GM23338 (cell line): ENCODE measurements at places on chromosomes 5 and 9. TPM values are rescaled to one million over a fixed set of nuclear protein-coding genes. Genes with fewer than 3 reads are reported as not detected.

The TRIM7 gene
- polyA plus RNA-seq: 0.37 and 0.53 TPM in 2 replicates

DNA sequence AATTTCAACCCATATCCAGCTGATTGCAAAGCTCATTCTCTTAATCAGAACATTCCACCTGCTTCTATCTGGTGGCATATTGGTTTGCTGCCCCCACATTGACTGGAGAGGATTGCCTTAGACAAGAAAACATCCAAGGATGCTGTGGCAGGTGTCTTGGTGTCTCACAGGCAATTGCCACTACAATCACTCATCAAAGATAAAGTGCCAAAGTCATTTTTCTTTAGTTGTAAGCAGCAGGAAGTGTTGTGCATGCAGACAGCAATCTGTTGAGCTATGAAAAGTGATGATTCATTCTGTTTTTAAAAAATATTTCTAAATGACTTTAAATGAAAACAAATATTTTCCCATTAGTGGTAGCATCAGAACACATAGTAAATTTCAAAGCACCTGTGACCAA lies 53.9 kb downstream of the CDH6 start:
- H3K4me3 ChIP-seq: no peak overlapping the region
- H3K27ac ChIP-seq: no peak overlapping the region
- H3K4me1 ChIP-seq: no peaks in the 10 kb centered on the region
- H3K36me3 ChIP-seq: no peaks in the 10 kb centered on the region
- H3K27me3 ChIP-seq: no peaks in the 10 kb centered on the region
- DNase-seq: no peak

The CFAP77 gene
- 0.94 and 1.3 TPM in 2 replicates for polyA plus RNA-seq

DNA sequence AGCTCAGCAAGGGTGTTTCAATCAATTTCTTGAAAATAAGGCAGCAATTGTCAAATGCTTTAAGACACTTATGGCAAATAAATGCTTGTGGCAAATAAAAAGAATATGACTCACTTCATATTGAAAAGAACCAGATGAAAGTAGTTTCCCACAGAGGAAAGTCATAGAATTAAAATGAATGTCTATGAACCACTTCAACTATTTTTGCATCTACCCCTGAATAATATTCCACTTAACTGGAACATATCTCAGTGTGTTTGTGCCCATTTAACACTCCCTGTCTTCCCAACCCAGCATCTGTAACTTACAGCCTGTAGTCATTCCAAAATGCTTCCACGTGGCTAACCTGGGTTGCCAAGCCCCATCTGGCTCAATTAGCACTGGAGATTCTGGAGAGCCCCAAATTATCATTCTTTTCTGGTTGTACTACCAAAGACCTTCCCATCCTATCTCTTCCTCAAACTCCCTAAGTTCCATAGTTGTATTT lies 84.7 kb downstream of the FEM1C start:
- no peak overlapping the region for H3K4me3 ChIP-seq
- H3K27me3 ChIP-seq: no peaks in the 10 kb centered on the region
- no peak for DNase-seq
- no peaks in the 10 kb centered on the region for H3K36me3 ChIP-seq

- H3K4me3 ChIP-seq: no peak overlapping the region
- peaks cover 4% of the 10 kb centered on the region; the same call in 1 of the 2 replicates for H3K36me3 ChIP-seq
- no peak for DNase-seq
- H3K27me3 ChIP-seq: no peaks in the 10 kb centered on the region
- no peak overlapping the region for H3K27ac ChIP-seq
These were observed 108.7 kb downstream of the HSD17B3 start for GRCh38 chr9:96193236-96193755.

DNA sequence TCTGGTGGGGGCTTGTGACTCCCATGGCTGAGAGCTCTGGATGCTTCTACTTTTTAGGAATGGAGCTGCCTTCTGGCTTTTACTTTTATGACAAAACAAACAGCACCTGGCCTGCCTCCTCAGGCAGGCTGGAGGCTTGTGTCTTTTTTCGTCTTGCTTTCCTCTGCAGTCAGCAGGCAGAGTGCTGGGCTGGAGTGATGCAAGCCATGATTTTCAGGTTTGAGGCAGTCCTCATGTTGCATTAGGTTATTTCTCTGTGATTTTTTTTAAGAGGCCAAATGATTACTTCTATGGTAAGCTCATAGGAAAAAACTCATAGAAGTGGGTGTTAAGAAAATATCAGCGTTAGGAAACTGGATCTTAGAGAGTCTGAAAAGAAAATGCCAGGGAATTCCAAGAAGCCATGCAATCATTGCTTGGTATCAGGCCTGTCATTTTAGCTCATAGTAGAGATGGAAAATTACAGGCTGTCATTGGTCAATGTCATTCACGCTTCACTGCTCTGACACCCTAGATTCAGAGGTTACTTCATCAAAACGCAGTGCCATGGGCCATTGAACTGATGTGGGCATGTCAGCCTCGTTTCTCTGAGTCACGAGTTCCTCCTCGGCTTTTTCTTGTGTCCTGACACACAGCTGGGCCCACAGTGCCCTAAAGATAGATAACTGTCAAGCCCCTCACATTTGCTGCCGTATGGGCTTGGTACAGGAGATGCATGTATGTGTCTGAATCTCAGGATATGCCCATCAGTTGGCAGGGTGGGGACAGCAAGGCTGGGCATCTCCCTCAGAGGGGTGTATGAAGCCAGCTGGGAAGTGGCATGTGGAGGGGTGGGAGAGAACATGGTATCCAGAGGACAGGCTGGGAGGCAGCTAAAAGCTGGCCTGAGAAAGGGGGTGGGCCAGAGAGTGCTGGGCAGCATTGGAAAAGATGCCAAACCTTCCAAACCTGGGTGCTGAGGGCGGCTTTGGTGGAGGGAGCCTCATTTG lies 151.8 kb downstream of the HSPA4 start:
- H3K36me3 ChIP-seq: no peaks in the 10 kb centered on the region
- DNase-seq: no peak
- no peak overlapping the region for H3K27ac ChIP-seq
- H3K27me3 ChIP-seq: no peaks in the 10 kb centered on the region

DNA sequence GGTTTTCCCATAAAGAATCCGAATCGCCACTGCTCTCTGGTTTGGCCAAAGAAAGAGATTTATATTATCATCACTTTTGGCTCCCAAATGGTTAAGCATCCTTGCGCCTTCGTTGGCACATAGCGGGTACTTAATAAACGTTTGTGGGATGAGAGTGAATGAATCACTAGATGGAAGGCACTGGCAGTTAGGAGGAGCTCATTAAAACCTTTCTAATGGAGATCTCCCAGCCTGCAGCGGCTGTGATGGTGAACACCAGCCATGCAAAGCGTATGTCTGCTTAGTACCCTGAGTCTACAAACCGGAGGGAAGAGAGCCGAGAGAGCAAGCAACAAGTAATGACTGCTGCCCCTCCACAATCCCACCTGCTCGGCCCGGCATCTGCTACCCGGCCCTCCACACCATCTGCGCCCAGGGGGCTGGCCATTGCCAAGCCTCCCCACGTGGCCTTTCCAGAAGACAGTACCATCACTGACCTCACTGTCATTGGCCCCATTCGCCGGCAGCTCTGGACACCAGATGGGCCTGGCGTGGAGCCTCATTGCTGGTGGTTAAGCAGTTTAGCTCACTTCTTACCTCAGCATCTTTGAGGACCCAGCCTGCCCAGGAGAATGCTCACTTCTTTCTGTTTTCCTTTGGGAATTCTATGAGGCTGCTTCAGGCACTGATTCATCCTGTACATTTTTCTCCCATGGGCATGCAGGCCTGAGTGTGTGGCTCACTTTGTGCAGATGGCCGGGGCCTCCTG lies 39.3 kb upstream of the ANKRD33B start:
- H3K4me3 ChIP-seq: no peak overlapping the region
- no peaks in the 10 kb centered on the region for H3K36me3 ChIP-seq
- no peak for DNase-seq
- no peak overlapping the region for H3K27ac ChIP-seq
- H3K4me1 ChIP-seq: 0 out of 2 replicates have a peak, but pooled peaks cover 3% of the 10 kb centered on the region
- H3K27me3 ChIP-seq: no peaks in the 10 kb centered on the region
